Activated T-helper 1 cell treated with anti-CD3 and anti-CD28 coated beads, Interleukin-12 subunit alpha, Interleukin-12 subunit beta, Interleukin-2, Interleukin-4 antibody, amounts not matched to agents 30 ng/mL and 10 ng/mL and 1 ng/mL, durations not matched to agents 14 hours and 24 hours and 36 hours (primary cell): ENCODE measurements at places on chromosomes 6 and 20. TPM values are rescaled to one million over a fixed set of nuclear protein-coding genes. Genes with fewer than 3 reads are reported as not detected.

FOXQ1 gene
- not detected in 2 replicates for total RNA-seq

KATNA1 gene
- total RNA-seq, result 20.8 and 22.1 TPM in 2 replicates

TBPL1 gene
- total RNA-seq, result 40.5 and 42.2 TPM in 2 replicates

HTR1E gene
- not detected in 2 replicates for total RNA-seq

DDX27 gene
- 53.1 and 57.4 TPM in 2 replicates for total RNA-seq

SLC35D3 gene
- total RNA-seq, result not detected in 2 replicates

CLIC1 gene
- 398 and 399 TPM in 2 replicates for total RNA-seq

KCNS1 gene
- 0.49 and 0.51 TPM in 2 replicates for total RNA-seq

PTCRA gene
- not detected in 2 replicates for total RNA-seq

SNAP91 gene
- not detected in 2 replicates for total RNA-seq

PRRT1 gene
- 0.24 and 0.57 TPM in 2 replicates for total RNA-seq

GRCh38 chr6:159875194-159875593 is 15.6 kb upstream of the MAS1 start:
- no peaks in the 10 kb centered on the region for H3K27me3 ChIP-seq
- H3K4me1 ChIP-seq, result peaks cover 8% of the 10 kb centered on the region
- no peaks in the 10 kb centered on the region for H3K36me3 ChIP-seq
- H3K27ac ChIP-seq, result no peak overlapping the region
- no peak for DNase-seq

GRCh38 chr20:46934746-46935287 is 40.2 kb downstream of the EYA2 start:
- no peak for DNase-seq
- no peak overlapping the region for H3K27ac ChIP-seq

GRCh38 chr20:64149809-64150560 is 14.3 kb upstream of the MYT1 start:
- H3K27ac ChIP-seq, result no peak overlapping the region
- no peaks in the 10 kb centered on the region for H3K36me3 ChIP-seq
- H3K27me3 ChIP-seq, result no peaks in the 10 kb centered on the region
- DNase-seq, result no peak
- no peaks in the 10 kb centered on the region for H3K4me1 ChIP-seq

DNA sequence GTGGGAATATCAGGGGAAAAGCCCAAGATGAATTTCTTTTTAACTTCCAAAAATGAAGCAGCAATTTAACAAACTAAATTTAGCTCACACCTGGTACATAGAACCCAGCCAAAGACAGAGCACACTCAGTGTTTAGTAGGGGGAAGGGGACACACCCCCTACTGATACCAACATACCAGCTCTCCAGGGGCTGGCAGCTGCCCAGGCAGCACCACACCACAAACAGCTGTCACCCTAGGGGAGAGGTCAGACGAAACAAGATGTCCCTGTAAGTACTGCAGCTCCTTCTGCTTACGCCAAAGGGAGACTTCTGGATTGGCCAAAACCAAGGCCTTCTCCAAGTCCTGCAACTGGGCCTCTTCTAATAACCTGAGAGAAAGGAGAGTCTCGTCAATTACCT is 26.0 kb downstream of the MDN1 start:
- H3K27me3 ChIP-seq, result no peaks in the 10 kb centered on the region
- no peak for DNase-seq
- peaks cover 29% of the 10 kb centered on the region for H3K4me1 ChIP-seq
- peak overlapping the region; percentile 62 for H3K4me3 ChIP-seq
- peaks cover 41% of the 10 kb centered on the region for H3K36me3 ChIP-seq

GRCh38 chr6:113340371-113340770 is 516.8 kb upstream of the MARCKS start:
- H3K27ac ChIP-seq, result no peak overlapping the region
- H3K36me3 ChIP-seq, result no peaks in the 10 kb centered on the region
- H3K4me1 ChIP-seq, result no peaks in the 10 kb centered on the region
- H3K27me3 ChIP-seq, result no peaks in the 10 kb centered on the region
- no peak for DNase-seq

GRCh38 chr6:7236306-7237209 is 76.4 kb downstream of the SSR1 start:
- DNase-seq, result no peak
- H3K36me3 ChIP-seq, result peaks cover 12% of the 10 kb centered on the region
- H3K27ac ChIP-seq, result no peak overlapping the region
- H3K4me3 ChIP-seq, result no peak overlapping the region
- H3K4me1 ChIP-seq, result no peaks in the 10 kb centered on the region

- H3K4me1 ChIP-seq, result peaks cover 35% of the 10 kb centered on the region
- no peak overlapping the region for H3K4me3 ChIP-seq
- peak overlapping the region; percentile 95 for H3K27ac ChIP-seq
- DNase-seq, result no peak
- no peaks in the 10 kb centered on the region for H3K27me3 ChIP-seq
These were observed 60.5 kb upstream of the EEF1A1 start for GRCh38 chr6:73581293-73581692.

DNA sequence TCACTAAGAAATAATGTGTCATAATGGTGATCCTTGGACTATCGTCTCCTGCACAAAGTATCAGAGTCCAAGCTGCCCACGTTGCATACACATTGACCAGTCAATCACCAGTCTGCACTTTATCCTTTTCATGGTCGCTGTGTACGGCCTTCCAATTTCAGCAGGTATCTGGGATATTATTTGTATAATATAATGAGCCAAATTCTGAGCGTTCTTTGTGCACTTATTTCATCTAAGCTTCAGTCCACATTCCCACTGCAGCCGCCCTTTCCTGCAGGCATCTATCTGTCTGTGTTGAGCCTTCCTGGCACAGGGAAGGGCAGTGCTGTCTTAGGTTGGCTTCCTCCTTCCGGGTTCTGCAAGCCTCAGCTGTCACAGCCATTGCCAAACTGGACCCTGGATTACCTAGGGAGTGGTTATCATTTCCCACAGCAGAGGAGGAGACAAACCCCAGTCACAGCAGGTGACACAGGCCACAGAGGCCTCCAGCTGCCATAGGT is 174.3 kb downstream of the TTLL2 start:
- no peak for DNase-seq
- no peak overlapping the region for H3K4me3 ChIP-seq
- no peaks in the 10 kb centered on the region for H3K4me1 ChIP-seq
- H3K36me3 ChIP-seq, result no peaks in the 10 kb centered on the region
- peaks cover 4% of the 10 kb centered on the region for H3K27me3 ChIP-seq

- no peak overlapping the region for H3K4me3 ChIP-seq
- H3K27ac ChIP-seq, result no peak overlapping the region
- H3K36me3 ChIP-seq, result no peaks in the 10 kb centered on the region
- peaks cover 7% of the 10 kb centered on the region for H3K27me3 ChIP-seq
These were observed 124.9 kb downstream of the GRM4 start for GRCh38 chr6:34020807-34021553.

DNA sequence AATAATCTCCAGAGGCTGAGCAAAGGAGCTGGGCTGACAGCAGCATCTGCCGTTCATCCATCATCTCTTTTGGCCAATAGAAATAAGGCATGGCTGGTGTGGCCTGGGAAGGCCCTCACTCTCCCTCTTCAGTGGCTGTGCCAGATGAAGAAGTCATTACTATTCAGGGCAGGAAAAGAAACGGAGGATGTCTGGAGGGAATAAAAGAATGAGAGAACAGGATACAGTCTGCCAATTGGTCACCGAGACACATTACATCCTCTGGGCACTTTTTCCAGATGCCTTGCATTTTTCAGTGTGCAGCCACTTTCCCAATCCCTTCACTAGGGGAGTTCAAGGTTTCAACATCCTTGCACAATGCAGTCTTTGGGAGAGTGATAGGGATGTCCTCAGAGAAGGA is 32.2 kb upstream of the VGLL2 start:
- no peaks in the 10 kb centered on the region for H3K36me3 ChIP-seq
- peaks cover 2% of the 10 kb centered on the region for H3K27me3 ChIP-seq
- DNase-seq, result no peak
- H3K27ac ChIP-seq, result no peak overlapping the region
- no peak overlapping the region for H3K4me3 ChIP-seq
- no peaks in the 10 kb centered on the region for H3K4me1 ChIP-seq

DNA sequence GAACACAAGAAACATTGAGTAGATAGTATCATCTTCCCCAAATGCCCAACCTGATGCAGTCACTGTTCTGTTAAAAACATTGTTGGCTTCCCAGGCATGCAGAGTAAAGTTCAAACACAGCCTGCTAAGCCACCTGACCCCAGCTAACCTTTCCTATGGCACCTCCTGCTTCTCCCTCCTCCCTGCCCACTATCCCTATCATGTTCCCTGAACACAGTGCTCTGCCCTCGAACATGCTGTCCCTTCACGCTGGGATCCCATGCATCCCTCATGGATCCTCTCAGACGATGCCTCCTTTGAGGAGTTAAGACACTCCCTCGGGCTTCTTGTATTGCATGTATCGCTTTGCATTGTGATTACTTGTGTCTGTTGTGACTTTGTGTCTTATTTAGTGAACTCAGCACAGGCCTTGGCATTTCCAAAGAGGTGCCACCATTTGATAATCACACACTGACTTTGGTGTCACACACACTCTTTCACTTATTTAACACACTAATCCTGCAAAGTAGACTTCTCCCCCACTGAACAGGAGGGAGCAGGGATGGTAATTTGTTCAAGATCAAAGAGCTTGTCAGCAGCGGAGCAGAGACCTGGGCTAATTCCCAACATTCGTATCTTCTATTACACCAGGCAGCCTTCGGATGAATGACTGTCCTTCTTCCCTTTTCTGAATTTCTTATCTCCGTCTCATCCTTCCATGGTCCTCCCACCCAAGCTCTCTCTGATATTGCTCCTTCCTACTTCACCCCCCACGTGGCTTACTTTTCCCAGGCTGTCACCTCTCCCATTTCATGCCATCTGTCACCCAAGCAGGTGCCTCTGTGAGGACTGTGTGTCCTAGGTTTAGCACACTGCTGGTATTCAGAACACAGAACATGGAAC is 28.3 kb upstream of the SMIM29 start:
- H3K27ac ChIP-seq, result no peak overlapping the region
- H3K36me3 ChIP-seq, result peaks cover 7% of the 10 kb centered on the region
- H3K4me3 ChIP-seq, result no peak overlapping the region
- no peak for DNase-seq

GRCh38 chr20:6238421-6238820 is 115.6 kb upstream of the FERMT1 start:
- H3K4me1 ChIP-seq, result no peaks in the 10 kb centered on the region
- H3K36me3 ChIP-seq, result no peaks in the 10 kb centered on the region
- H3K27me3 ChIP-seq, result peaks cover 2% of the 10 kb centered on the region
- no peak for DNase-seq

DNA sequence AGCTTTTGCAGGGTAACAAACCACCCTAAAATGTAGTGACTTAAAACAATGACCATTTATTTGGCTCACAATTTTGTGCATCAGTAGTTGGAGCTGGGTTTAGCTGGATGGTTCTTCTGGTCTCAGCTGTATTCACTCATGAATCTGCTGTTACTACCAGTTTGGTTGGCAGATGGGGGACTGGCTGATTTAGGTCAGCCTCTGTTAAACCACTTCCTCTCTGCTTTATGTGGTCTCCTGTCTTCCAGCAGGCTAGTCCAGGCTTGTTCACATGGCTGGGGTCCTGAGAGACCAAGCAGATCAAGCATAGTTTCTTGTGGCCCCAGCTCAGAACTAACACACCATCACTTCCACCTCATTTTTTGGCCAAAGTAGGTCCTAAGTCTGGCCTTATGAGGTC is 67.2 kb upstream of the LAMP5 start:
- H3K27me3 ChIP-seq, result no peaks in the 10 kb centered on the region
- H3K36me3 ChIP-seq, result no peaks in the 10 kb centered on the region
- H3K4me1 ChIP-seq, result no peaks in the 10 kb centered on the region
- DNase-seq, result no peak

DNA sequence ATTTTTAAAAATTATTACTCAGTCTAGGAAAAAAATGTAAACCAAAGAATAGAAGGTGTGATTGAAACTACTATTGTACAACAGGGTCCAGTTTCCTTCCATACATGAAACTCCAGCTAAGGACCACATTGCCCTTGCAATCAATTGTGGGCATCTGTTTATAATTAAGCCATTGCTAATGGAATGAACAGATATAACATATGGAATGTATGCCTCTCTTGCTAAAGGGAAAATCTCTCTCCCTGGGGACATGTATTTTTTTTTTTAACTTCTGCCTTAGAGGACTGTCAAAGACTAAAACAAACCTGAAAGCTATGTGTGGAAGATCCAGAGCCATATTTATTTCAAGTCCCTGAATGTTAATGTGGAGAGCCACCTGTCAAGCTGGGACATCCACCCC is 336.8 kb upstream of the MANEA start:
- no peak overlapping the region for H3K27ac ChIP-seq
- no peaks in the 10 kb centered on the region for H3K27me3 ChIP-seq
- DNase-seq, result no peak
- no peaks in the 10 kb centered on the region for H3K36me3 ChIP-seq
- H3K4me1 ChIP-seq, result no peaks in the 10 kb centered on the region

DNA sequence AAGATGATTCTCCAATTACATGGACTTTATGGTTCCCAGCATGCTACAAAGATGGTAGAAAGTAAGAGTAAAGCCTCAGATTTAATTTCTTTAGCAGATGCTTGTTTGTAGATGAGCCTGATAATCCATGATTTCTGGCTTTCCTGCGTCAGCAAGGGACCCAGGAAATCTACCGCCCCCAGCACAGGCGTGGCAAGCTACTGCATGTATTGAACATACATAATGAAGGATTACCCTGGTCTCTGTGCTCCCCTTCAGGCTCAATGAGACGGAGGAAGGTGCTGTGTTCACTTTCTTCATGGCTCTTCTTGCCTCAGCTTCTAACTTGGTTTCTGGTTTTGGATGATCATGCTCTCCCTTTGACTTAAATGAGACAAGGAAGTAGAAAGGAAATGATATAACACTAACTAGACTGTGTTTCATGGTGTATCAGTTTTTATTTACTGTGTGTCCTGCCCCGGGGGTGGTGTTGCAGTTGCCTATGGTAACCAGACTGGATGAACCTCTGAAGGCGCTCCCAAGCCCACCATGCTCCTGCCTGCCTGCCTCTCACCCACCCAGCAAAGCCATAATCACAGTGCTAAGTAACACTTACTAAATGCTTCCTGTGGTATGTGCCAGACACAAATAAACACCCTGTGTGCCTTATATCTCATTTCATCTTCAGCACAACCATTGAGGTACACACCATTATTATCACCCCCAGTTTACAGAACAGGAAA is 17.9 kb downstream of the GCM1 start:
- H3K27me3 ChIP-seq, result peaks cover 17% of the 10 kb centered on the region
- H3K27ac ChIP-seq, result no peak overlapping the region
- H3K4me1 ChIP-seq, result no peaks in the 10 kb centered on the region
- no peak overlapping the region for H3K4me3 ChIP-seq
